PC-3 (cell line): ENCODE measurements at places on chromosomes 5 and 9. TPM values are rescaled to one million over a fixed set of nuclear protein-coding genes. Genes with fewer than 3 reads are reported as not detected.

MYOZ3 gene
- total RNA-seq, result not detected in 2 replicates

HCN1 gene
- total RNA-seq, result not detected in 2 replicates

DNA sequence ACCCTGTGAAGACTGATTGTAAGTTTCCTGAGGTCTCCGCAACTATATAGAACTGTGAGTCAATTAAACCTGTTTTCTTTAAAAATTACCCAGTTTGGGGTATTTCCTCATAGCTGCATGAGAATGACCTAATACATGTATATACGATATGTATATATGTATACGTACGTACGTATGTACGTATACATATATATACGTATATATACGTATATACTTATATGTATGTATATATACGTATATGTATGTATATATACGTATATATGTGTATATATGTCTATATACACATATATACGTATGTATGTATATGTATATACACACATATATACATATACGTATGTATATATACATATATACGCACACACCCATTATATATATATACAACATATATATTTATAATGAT, 1153.0 kb upstream of the CDH18 start:
- H3K4me1 ChIP-seq, result no peaks in the 10 kb centered on the region
- H3K4me3 ChIP-seq, result no peak overlapping the region
- no peak overlapping the region for H3K27ac ChIP-seq
- no peaks in the 10 kb centered on the region for H3K36me3 ChIP-seq
- H3K27me3 ChIP-seq, result no peaks in the 10 kb centered on the region

- H3K4me1 ChIP-seq, result no peaks in the 10 kb centered on the region
- H3K4me3 ChIP-seq, result no peak overlapping the region
- H3K36me3 ChIP-seq, result no peaks in the 10 kb centered on the region
- no peaks in the 10 kb centered on the region for H3K27me3 ChIP-seq
- DNase-seq, result peak; percentile 36
- no peak overlapping the region for H3K27ac ChIP-seq
Observed at GRCh38 chr5:73170522-73170921, 2.5 kb upstream of the TMEM174 start.

- no peak for DNase-seq
- H3K27me3 ChIP-seq, result no peaks in the 10 kb centered on the region
- no peaks in the 10 kb centered on the region for H3K36me3 ChIP-seq
- H3K4me3 ChIP-seq, result no peak overlapping the region
- H3K27ac ChIP-seq, result no peak overlapping the region
- peaks cover 7% of the 10 kb centered on the region for H3K4me1 ChIP-seq
Observed at GRCh38 chr5:170471551-170472178, 32.2 kb upstream of the KCNIP1 start.

GRCh38 chr5:112933651-112934365, 11.8 kb upstream of the REEP5 start:
- H3K4me1 ChIP-seq, result peaks cover 15% of the 10 kb centered on the region
- no peak overlapping the region for H3K4me3 ChIP-seq
- H3K27me3 ChIP-seq, result no peaks in the 10 kb centered on the region
- no peak overlapping the region for H3K27ac ChIP-seq

DNA sequence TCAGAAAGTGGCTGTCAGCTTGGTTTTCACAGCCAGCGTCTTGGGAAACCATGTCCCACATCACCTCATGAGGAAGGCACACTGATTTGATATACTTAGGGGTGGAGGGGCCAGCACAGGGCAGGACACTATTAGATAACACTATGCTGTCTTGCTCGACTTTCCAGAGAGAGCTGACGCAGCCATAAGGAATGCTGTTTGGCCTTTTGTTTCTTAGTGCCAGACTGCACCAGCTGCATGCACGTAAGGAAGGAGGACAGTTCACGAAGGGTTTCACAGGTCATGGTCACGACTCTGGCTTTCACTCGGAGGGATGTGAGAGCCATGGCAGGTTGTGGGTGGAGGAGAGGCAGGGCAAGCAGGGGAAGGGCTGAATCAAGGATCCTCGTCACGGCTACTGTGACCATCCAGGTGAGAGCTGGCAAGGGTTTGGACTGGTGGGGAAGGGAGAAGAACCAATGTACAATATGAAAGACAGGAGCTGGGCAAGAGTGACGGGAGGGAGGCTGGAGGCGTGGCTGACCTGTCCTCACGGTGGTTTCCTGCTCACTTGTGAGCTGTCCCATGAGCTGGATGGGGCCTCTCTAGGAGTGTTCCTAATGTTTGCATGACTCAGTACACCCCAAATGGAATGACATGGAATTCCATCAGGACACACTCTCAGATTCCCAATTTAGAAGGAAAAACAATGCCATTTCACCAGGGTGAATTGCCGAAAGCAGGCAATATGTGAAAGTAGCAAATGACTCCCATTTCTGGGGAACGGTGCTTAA, 61.7 kb downstream of the OTULIN start:
- H3K27ac ChIP-seq, result no peak overlapping the region
- peaks cover 10% of the 10 kb centered on the region for H3K4me1 ChIP-seq
- DNase-seq, result peak; percentile 37
- H3K36me3 ChIP-seq, result no peaks in the 10 kb centered on the region
- no peaks in the 10 kb centered on the region for H3K27me3 ChIP-seq
- no peak overlapping the region for H3K4me3 ChIP-seq

GRCh38 chr5:109550077-109550476, 139.7 kb upstream of the MAN2A1 start:
- H3K4me1 ChIP-seq, result peaks cover 13% of the 10 kb centered on the region
- H3K36me3 ChIP-seq, result no peaks in the 10 kb centered on the region
- DNase-seq, result peak; percentile 50
- no peak overlapping the region for H3K27ac ChIP-seq
